GOT3 (cell line): ENCODE measurements at places on chromosomes 5 and 9.

GRCh38 chr9:93079371-93079770 is 16.6 kb upstream of the CARD19 start:
- no peak for DNase-seq

DNA sequence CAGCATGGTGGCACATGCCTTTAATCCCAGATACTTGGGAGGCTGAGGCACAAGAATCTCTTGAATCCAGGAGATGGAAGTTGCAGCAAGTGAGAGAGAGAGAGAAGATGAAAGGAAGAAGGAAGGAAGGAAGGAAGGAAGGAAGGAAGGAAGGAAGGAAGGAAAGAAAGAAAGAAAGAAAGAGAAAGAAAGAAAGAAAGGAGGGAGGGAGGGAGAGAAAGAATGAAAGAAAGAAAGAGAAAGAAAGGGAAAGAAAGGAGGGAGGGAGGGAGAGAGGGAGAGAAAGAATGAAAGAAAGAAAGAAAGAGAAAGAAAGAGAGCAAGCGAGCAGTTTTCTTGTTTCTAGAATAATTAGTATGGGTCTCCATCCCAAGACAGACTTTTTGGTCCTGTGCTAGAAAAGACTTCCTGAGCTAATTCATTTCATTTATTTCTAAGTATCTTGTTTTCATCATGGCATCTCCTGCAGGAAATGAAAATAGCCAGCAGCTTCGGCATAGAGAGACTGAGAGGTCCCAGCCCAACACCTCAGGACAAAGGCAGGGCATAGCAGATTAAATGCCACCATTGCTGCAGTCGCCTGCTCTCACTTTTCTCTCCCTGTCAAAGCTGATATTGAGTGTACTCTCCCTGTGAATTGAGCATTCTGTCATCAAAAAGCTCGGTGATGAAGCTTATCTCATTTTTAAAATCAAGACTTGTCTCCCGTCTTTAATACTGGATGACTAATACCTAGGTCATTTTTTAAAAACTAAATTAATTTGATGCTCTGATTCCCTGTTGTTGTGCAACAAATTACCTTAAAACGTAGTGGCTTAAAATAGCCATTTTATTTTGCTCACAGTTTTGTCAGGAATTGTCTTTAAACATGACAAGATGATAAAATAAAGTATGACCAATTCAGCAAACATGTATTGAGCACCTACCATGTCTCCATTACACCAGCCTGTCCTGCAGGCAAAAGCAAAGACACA is 91.8 kb upstream of the ADRA1B start:
- DNase-seq, result no peak

DNA sequence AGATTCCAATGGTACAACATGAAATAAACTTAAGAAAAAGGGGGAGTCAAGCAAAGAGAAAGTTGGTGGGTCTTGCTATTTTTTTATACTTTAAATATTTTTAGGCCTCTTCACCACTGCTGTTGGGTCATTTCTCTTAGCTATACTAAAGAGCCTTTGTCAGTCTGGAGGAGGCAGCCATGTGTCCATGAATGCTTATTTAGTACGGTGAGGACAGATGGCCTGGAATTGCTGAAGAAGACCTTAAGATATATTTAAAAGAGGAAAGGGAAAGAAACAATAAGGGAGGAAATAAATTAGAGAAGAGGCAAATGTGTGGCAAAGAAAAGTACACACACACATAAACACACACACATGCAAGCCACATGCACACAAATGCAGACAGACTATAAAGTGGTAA is 560.5 kb upstream of the MEF2C start:
- DNase-seq, result no peak

- DNase-seq, result no peak
These were observed 114.2 kb downstream of the PHF2 start for GRCh38 chr9:93690618-93691017.

DNA sequence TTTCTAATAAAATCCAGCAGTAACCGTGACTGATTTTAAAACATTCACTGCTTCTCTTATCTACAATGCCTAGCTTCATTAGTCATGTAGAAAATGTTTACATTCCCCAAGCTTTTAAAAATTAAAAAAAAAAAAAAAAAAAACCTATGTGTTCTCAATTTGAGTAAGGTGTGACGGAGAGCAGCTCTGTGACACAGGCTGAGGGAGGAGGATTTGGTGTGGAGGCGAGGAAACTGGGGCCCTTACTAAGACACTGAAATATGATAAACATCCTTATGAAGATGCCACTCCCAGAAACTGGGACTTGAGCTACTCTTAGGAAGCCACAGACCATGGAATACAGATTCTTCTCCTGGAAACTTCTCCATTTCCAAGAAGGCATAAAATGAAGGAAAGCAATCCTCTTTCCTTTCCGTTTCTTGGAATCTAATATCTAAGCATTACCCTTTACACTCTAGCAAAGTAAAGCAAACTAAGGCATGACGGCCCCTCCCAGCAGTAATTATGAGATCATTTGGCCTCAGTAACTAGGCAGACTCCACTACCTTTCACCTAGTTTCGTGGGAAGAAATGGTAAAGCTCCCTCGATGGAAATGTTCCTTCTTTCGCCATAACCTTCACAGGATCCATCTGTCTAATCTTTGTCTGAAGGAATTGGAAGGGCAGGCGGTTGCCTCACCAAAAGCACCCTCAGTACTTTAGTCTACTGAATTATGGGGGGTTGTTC is 23.5 kb downstream of the GRAMD2B start:
- DNase-seq, result no peak

DNA sequence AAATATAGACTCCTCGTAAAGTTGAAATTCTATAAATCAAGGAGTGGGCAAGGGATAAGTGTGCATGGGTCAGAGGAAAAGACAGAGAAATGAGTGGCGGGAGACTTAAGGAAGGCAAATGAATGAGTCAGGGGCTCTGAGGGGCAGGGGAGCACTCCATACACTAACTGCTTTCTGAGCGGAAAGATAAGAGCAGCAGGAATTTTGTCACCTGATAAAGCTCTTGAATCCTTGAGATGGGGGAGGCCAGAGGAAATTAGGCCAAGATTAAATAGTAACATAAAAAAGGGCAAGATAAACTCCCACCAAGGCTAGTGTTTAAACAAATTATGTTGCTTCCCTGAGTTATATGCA is 191.0 kb upstream of the S1PR3 start:
- no peak for DNase-seq

DNA sequence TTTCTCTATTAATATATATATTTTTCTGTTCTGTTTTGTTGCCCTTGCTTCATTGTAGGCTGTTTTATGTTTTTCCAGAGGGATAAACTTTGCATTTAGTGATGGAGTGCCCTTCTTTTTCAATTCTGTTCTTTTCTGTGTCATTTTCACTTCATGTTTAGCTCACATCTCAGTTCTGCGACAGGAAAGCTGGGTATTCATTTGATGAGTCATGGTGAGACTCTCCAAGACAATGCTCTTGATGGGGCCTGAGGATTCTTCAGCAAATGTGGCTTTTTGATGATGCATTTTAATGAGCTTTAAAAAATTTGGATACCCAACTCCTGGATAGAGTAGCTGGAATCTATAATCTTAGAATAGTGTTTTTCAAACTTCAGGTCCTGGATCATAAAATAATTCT is 56.5 kb upstream of the SPATA31D4 start:
- no peak for DNase-seq

DNA sequence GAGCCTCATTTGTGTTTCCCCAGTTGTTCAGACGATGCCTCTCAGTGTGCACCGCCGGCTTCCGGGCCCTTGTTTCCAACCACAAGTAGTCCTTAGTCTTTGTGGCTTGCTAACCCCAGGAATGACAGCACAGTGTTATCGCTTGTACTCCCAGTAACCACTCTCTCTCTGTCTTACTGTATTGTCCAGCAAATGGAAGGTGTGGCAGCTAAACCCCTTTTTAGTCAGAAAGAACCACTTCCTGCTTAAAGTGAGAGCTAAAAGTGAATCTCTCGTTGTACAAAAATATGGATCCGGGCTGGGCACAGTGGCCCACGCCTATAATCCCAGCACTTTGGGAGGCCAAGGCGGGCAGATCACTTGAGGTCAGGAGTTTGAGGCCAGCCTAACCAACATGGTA is 61.3 kb downstream of the ENC1 start:
- no peak for DNase-seq

GRCh38 chr9:90552317-90552716 is 90.3 kb downstream of the DIRAS2 start:
- no peak for DNase-seq

- DNase-seq, result no peak
These were observed 19.1 kb upstream of the QSOX2 start for GRCh38 chr9:136264441-136265405.

DNA sequence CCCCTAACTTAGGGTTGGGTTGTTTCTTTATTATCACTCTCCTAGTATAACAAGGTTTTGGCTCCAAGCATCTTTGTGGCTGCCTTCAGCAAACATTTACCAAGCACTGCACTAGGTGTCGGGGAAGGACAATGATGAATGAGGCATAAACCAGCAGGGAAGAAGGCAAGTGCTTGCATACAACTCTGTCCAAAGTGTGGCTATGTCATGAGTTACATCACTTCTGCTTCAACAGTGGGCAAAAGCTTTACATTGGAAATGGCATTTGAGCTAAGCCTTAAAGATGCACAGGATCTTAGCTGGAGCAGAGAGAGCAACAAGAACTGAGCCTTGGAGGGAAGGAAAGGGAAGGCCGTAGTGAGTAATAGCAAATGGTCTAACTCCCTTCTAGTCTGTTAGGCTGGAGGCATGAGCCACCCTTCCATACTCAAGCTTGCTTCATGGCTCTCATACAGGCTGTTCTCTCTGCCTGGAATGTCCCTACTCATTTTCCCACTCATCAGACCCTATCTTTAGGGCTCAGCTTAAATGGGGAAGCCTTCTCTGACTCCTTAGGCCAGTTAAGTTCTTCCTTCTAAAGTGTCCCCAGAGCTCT is 121.8 kb downstream of the SEMA6A start:
- no peak for DNase-seq

GRCh38 chr5:108437425-108437824 is 55.5 kb upstream of the FBXL17 start:
- DNase-seq, result no peak

GRCh38 chr5:152397581-152397980 is 7.5 kb downstream of the NMUR2 start:
- DNase-seq, result no peak
